ENCODE measurements at places on chromosomes 2 and 18. TPM values are rescaled to one million over a fixed set of nuclear protein-coding genes. Genes with fewer than 3 reads are reported as not detected.

DNA sequence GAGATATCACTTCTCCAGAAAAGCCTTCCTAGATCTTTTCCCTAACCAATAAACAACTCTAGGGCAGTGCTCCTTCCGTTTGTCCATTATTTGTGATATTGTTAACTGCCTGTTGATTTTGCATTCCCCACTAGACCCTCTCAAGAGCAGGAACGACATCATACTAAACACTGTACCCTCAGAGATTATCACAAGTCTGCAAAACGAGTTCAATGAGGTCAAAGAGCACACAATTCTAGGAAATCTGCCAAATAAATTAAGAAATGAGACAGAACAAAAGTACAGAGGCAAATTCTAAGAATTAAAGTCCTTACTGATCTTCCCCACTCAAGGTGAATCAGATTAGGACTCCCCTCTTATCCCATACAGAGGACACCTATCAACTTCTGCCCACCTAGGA is 7.6 kb downstream of the RTTN start:
- DNase-seq, result no peak

DNA sequence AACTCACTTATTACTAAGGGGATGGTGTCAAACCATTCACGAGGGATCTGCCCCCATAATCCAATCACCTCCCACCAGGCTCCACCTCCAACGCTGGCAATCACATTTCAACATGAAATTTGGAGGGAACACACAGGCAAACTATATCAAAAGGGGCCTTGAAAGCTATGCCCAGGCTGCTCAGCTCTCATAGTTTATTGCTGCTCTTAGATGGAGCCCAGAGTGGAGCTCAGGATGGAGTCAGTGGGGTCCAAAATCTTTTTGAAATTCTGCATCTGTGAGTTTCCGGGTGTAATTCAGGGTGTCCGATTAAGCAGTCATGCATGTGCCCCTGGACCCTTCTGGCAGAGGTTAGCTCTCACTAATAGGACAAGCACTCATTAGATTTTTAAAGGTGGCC is 24.3 kb downstream of the RHOB start:
- DNase-seq, result no peak

DNA sequence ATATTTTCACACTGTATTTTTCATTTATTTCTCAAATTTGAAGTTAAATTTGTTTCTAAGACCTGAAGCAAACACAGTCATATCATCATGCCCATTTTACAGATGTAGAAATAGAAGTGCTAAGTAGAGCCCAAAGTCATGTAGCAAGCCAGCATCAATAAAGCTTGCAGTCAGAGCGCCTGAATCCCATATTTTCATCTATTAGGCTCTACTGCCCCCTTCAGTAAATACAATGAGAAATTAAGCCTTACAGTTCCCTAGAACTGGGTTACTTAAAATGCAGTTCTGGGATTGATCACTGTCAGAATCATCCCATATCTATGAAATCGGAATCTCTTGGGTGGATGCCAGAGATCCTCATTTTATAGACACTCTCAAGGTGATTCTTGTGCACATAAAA is 419.9 kb downstream of the TGIF1 start:
- DNase-seq, result no peak

- DNase-seq, result no peak
Measured at GRCh38 chr2:164495491-164496223, 125.6 kb downstream of the GRB14 start.

DNA sequence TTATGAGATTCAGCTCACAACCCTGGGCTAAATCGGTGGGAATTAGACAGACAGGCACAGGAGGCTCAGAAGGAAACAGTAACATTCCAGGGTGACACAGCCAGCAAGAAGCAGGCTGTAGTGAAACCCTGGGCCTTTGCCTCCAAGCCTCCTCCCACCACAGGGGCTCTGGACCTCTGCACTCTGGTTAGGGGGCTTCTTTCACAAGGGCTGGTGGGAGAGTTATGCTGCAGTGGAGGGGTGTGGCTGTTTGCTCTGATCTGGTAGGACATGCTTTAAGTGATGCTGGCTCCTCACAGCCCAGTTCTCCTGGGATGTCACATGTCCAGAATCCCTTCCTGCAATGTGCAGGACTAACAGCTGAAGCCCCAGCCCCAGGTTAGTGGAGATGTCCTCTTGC is 109.9 kb downstream of the TGFA start:
- no peak for DNase-seq

DNA sequence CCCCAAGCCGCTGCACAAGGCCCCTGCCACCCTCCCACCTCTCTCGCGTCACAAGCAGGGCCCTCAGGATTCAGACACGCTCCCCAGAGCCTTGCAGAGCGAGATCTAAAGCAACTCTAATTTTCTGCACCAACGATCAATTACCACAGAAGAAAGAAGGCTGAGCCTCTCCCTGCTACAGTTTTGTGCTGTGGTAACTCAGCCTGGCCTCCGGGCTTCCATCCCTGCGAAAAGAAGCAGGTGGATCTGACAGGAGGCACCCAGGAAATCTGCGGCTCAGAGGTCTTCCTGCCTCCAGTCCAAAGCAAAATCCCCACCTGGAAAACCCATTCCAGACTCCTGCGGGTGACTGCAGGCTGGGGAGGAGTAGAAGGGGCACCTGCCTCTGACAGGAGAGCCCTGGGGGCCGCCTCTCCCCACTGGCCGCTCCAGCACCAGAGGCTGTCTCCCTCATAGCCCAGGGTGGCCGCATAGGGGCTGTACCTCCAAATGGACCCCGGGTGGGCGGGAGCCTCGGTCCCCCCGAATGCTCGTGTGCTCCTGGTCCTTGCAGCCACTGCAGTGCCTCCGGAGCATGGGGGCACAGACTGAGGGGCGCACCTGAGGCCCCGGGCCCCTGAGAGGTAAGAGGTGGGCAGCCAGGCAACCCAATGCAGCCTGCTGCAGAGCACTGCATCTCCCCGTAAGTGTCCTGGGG is 31.0 kb downstream of the PXDN start:
- DNase-seq, result no peak

GRCh38 chr2:165406173-165406572 is 63.3 kb upstream of the CSRNP3 start:
- DNase-seq, result no peak

DNA sequence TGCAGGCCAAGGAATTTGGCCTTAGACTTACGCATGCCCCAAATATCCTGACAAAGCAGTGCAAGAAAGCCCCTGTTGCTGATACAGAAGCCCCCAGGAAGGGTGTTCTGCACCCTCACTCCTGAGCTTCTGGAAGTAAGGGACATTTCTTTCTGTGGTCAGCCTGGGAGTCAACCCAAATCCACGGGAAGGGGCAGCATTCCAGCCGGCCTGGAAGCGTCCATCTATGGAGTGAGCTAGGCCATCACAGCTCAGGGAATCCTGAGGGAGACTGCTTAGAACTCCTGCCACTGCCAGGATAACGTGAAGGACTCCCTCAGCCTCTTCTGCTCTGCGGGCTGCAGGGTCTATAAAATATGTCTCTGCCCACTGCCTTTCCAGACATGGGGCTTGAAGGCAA is 173.9 kb downstream of the ANAPC1 start:
- peak; percentile 50 for DNase-seq

DNA sequence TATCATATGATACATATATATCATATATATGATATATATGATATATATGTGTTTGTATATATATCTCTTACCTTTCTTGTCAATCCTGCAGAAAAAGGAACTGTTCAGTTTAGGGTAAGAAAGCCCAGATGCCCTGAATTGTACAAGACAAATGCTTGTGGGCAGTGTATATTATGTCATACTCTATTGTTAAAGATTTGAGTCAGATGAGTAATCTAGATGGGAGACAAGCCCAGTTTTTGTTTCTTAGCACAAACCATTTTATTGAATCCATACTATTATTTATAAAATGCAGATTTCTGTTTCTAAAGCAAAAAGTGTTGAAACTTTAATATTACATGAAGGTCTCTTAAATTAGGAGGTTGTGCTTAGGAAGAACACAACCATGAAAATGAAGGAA is 90.6 kb downstream of the VRK2 start:
- DNase-seq, result no peak

GRCh38 chr2:80247339-80247738 is 57.2 kb downstream of the LRRTM1 start:
- no peak for DNase-seq

- DNase-seq, result no peak
Measured at GRCh38 chr2:150165442-150165841, 322.0 kb downstream of the RND3 start.

DNA sequence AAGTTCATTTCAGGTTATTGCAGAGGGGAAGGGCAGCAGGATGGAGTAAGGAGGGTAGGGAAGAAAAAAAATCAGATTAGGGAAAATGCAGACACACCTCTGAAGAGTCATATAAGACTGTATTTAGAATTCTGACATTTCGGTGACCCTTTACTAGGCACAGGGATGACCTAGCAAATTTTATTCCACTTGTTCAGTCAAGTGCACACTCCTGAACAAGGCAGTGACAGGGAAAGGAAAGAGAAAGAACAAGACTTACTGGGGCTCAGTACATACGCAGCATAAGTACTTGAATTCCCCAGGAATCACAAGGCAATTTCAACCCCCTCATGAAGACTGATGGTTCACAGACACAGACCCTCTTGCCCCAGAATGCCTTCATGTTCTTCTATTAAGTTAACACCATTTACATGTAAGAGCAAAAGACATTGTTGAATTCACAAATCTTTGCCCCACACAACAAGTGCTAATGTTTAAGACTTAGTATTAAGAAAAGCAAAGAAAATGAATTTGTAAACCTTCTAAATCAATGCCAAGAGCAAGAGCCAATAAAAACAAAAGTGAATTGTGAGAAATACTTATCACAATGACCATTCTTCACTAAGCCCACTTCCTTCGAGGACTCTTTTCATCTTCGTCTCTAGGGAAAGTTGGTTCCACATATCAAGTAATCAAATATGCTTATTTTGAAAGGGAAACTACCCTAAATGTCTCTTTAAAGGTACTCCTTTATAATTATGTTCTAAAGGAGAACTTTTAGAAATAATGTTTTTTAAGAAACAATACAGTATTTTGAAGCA is 47.0 kb downstream of the COBLL1 start:
- DNase-seq, result no peak

DNA sequence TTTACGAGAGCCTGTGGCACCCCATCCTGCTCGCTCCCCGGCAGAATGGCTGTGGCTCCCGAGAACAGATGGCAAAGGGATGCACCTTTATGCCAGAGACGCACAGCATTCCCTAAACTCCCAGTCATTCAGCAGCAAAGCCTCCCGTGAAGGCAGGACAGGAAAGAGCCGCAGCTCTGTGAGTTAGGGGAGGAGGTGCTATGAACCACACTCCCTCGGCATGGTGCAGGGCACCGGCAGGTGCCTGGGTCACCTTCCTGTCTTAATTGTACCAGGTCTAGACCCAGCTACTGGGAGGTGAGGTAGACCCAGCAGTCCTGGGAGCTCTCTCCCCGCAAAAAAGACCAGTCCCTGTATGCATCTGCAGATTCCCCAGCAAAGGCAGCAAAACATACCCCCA is 149.8 kb downstream of the TWIST2 start:
- no peak for DNase-seq

DNA sequence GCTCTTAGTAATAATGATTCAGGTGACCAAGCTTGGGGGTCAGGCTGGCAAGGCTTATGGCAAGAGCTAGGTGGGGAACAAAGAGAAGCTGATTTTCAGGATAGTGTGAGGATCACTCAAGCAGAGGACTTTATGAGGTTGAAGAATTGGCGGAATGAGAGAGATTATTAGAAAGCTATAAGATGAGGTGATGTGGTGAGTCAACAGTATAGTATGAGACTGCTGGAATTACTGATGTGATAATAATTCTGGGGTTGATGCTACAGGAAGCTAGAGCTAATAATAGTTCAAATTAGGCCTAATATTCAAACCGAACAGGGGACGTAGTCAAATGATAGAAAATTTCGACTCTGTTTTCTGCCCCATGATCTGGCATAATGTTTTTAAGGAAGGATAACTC is 2115.3 kb upstream of the PIK3C3 start:
- DNase-seq, result no peak

GRCh38 chr2:34069604-34070003 is 470.5 kb upstream of the FAM98A start:
- DNase-seq, result no peak

- no peak for DNase-seq
Measured at GRCh38 chr2:173404841-173405750, 50.4 kb downstream of the CDCA7 start.

- peak; percentile 94 for DNase-seq
Measured at GRCh38 chr18:63320123-63320974, 780 bp upstream of the BCL2 start.

DNA sequence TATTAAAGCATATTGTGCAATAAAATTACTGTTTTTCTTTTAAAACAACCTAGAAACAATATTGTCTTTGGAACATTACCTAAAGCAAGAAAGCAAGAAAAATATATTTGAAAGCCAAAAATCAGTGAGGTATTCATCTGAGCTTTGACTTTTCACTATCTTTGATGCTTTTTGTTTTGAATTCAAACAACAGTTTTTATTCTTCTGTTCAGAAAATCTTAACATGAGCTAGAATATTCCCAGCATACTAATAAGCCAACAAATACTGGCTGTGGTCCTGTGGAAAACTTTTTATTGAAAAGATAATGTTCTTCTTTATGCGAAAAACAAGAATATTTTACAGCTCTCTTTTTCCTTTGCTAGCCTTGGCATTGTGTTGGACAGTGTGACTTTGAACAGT is 19.8 kb downstream of the FAM171B start:
- no peak for DNase-seq

DNA sequence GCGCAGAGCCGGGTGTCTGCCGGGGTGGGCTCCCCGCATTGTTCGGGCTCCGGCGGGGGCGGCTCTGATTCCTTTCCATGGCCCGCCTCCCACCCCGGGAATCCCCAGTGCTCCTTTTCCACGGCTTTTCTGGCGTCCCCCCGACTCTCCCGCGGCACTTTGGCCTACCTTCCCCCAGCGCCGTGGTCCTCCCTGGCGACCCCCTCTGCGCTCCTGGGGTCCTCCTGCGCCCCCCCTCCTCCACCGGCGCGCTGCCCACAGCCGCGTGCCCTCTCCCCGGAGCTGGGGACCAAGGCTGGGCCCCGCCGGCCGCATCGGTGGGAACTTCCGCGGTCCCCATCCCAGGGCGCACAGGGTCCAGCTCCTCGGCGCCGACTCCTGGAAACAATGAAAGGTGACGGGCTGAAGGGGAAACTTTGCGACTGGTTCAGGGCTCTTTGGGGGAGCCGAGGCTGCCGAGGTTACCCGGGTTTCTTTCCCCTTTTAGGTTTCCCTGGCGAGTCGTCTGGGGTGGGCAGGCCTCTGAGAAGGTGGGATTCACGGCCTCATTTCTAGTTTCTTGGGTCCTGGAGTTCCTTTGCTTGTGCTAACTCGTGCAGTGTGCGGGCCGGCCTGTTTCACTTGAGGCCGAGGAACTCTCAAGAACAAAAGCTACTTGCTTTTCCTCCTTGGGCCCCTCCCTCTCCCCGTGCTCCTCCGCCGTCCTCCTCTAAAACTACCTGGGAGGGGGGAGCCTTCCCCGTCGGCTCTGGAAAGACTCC is 2.2 kb downstream of the TGIF1 start:
- no peak for DNase-seq

PLGLB1 gene
- not detected for total RNA-seq

RTP5 gene
- total RNA-seq, result not detected

CNGA3 gene
- not detected for total RNA-seq

DPYSL5 gene
- total RNA-seq, result not detected

D2HGDH gene
- 22.2 TPM for total RNA-seq

FAM228A gene
- not detected for total RNA-seq

FAM110C gene
- total RNA-seq, result 0.43 TPM

KIAA2012 gene
- 0.11 TPM for total RNA-seq

C2orf15 gene
- 0.32 TPM for total RNA-seq

LHCGR gene
- total RNA-seq, result not detected

FBXO36 gene
- 1.6 TPM for total RNA-seq

DES gene
- total RNA-seq, result 182 TPM

CKAP2L gene
- total RNA-seq, result not detected

RFX8 gene
- not detected for total RNA-seq

ACOXL gene
- total RNA-seq, result not detected

CYP27A1 gene
- total RNA-seq, result 53.1 TPM

DRC1 gene
- total RNA-seq, result not detected
